Stimulated activated CD4-positive, alpha-beta T cell treated with anti-CD3 and anti-CD28 coated beads, Interleukin-2, amount 100 ng/mL, for 48 hours (primary cell): ENCODE measurements at places on chromosomes 6 and 20.

- no peak for DNase-seq
Measured at GRCh38 chr20:61350500-61351250, 98.6 kb downstream of the CDH4 start.

DNA sequence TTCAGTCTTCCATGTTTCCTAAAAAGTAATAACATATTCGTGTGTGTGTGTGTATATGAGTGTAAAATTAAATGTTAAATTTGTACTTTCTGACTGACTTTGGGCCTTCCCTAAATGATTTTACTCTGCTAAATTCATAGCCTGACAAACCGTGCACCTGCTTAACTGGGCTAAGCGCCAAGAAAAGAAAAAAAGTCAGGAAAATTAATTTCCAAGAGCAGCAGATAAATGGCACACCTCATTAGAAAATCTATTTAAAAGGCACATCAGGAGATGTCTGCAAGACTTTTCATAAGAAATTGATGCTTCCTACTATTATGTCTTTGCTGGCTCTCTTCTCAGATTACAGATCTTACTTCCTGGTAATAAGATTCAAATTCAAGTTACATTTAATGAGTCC lies 72.4 kb downstream of the TRDN start:
- no peak for DNase-seq

GRCh38 chr6:169070506-169071176 lies 183.0 kb downstream of the THBS2 start:
- DNase-seq = no peak

DNA sequence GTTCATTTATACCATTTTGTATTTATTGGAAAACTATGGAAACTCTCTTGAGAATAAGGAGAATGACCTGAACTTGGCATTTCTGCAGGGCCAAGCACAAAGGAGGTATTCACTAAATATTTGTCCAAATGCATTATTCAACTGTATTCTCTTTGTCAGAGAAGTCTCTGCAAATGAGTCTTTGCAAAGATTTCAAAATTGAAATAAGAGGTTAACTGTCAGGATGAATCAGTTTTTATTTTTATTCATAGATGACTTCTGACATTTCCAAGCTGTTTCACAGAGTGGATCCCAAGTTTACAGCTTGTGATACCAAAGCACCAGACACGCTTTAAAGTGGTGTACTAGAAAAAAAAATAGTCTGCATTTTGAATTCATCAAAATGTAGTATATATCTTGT lies 131.6 kb downstream of the UTRN start:
- no peak for DNase-seq

DNA sequence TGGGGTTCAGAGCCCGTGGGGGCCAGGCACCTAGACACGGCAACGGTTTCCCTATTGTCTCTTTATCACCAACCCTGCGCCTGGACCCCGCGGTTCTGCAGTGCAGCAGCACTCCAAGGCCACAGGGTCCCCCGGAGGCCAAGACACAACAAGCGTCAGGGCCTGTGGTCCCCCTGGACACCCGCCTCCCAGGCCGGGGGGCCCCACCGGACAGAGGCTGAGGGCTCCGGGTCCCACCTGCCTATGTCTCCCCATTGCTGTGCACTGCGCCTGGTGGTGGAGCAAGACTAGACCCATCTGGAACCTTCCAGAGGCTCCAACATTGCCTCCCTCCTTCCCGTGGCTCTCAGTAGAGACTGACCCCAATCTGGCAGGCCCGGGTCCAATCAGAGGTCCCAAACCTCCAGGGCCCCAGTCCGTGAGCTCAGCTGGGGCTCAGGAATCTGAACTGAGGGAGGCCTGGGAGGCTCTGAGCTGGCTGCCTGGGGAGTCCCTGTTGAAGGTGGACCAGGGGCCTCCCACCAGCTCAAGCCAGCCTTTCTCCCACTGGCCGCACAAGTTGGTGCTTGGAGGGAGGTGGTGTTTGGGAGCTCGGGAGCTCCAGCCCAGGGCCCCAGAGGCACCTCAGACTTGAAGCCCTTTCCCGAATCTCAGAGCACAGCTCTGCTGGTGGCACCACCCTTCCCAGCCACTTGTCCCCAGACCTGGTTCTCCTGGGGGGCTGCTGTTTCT lies 8.8 kb downstream of the GATA5 start:
- DNase-seq = no peak
